ENCODE measurements at places on chromosomes 16 and 17.

- DNase-seq: no peak
Measured at GRCh38 chr16:12170103-12171040, 193.8 kb downstream of the SNX29 start.

DNA sequence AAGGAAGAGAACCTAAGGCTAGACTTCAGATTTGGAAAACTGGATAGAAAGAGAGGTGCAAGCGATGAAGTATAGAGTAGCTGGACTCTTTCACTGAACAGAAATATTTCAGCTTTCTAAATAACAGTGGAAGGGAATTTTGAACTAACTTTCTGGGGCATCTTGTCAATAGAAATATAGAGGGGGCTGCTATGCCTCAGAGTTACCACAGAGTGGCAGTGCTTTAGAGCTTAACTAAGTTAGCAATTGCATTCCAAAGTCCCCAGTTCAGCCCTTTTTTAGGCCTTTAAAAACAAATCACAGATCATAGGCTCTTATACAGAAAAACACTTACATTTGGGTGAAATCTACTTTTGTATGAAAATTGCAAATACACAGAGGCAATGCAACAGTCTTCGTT is 154.2 kb upstream of the CDH8 start:
- DNase-seq: no peak

- no peak for DNase-seq
Measured at GRCh38 chr16:21646721-21647561, 5.5 kb downstream of the IGSF6 start.

DNA sequence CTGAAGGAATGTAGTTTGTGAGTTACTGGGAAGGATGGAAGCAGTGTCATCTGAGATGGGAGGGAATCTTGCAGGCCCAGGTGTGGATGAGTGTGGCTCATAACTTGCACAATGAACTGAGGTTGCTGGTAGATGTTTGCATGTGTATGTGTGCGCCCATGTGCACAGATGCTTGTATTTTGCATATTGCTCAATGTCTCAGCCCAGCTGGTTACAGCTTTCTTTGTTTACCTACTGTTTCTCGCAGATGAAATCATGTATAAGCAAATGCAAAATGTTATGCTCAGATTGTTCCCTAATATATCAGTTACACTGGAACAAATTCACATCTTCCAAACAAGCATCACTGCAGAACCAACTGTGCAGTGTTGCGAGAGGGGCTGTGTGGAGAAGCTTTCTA is 452.2 kb upstream of the EEF2KMT start:
- DNase-seq: no peak

- no peak for DNase-seq
Measured at GRCh38 chr17:50276588-50277356, 2.5 kb downstream of the TMEM92 start.

DNA sequence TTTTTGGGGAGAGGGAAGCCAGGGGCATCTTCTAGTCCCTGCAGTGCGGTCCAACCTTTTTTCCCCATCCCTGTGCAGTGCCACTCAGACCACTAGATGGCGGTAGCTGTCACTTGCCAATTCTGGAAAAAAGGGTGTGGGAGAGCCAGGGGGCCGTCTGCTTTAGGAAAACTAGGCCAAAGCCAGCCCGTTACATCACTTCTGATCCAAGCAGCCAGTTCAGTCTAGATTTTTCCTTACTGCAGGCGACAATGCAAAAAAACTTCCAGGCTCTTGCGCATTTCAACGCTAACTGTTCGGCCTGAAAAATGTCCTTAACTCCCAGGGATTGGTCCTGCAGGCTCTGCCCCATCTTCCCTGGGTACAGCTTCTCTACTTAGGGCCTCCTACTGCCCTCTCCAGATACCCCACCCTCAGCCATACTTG is 69.2 kb upstream of the CES5A start:
- peak; percentile 14 for DNase-seq

GRCh38 chr17:50096092-50096491 is 941 bp downstream of the PDK2 start:
- DNase-seq: no peak

GRCh38 chr16:19830902-19831560 is 53.6 kb downstream of the GPRC5B start:
- DNase-seq: no peak

DNA sequence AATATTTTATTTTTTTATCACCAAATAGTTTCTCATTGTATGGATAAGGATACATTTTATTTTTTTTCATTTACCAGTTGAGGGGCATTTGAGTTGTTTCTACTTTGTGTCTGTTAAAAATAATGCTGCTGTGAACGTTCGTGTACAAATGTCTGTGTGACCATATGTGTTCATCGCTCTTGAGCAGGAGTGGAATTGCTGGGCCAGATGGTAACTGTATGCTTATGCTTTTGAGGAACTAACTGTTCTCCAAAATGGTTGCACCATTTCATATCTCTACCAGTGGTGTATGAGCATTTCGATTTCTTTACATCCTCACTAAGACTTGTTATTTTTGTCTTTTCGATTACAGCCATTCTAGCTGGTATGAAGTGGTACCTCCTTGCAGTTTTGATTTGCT is 212.5 kb upstream of the N4BP1 start:
- DNase-seq: no peak

DNA sequence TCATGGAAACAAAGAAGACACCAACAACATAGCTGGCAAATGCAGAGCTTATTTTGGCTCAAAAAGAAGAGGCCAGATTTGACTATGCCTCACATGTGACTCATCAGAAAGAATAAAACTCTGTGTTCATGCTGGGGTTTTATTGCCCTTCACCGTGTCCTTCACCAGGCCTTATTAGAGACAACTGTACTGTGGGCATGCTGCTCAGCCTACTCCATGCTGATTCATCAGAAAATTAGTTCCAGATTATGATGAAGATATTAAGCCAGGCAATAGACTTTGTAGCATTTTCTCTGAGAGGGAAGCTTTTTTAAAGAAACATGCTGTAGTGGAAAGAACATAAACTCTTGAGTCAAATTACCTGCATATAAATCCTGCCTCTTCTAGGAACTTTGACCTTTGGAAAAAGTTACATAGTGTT is 89.8 kb downstream of the CYB561 start:
- DNase-seq: peak; percentile 25

GRCh38 chr17:50682938-50683337 is 24.8 kb downstream of the ANKRD40 start:
- DNase-seq: no peak

DNA sequence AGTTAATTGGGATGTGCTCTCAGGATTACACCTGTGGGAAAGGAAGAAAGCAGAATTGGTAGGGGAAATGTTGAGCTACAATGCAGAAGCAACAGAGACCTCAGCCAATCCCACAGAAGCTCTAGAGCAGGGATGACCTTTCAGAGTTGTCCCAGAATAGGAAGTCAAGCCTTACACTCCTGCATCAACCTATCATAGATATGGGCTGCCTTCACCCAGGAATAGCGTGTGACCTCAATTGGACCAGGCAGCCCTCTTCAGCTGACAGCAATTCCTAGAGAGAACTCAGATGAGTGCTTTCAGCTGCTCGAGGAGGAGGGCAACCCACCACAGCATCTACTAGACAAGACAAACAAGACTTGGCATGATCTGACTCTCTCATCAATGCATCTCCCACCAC is 189.7 kb downstream of the TMEM132E start:
- no peak for DNase-seq

DNA sequence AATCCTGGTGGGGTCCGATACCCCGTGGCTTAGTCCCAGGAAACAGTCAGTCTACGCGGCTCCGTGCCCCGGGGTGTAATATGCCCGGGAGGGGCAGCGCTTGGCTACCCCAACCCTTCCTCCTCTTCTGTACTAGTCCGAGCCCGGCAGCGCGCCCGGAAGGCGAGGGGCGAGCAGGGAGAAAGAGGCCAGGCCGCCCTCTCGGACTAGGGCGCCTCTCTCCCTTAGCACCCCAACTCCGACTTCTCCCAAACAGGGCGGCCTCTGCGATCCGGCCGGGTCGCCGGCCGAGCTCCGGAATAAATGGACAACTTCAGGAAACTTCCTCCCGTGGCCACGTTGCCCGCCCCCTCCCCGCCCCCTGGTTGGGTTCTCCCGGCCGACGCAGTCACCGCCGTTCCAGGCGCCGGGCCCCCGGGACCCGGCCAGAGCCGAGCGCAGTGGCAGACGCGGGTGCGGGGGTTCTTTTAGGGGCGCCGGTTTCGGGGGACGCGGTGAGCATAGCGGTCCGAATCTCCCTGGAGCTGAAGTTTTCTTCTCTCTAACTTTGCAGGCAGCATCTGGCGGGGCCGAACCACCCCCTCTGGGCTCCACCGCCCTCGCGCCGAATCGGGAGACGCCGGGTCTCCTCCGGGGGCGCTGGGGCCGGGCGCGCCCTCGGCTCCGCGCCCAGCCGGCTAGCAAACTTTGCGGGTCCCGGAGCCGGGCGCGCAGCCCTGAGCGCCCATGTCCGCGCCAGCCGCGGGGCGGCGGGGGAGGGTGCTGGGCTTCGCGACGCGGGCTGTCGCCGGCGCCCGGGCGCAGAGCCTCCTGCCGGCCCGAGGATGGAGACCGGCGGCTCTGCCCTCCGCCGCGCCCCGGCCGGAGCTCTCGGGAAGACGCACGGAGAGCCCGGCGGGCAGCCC is at the start of gene SDK2:
Gene SDK2 (minus strand): TSS at position 301 of the 905 bp plus-strand sequence. CDS start 357 bp downstream, outside the sequence.
- no peak for DNase-seq

DNA sequence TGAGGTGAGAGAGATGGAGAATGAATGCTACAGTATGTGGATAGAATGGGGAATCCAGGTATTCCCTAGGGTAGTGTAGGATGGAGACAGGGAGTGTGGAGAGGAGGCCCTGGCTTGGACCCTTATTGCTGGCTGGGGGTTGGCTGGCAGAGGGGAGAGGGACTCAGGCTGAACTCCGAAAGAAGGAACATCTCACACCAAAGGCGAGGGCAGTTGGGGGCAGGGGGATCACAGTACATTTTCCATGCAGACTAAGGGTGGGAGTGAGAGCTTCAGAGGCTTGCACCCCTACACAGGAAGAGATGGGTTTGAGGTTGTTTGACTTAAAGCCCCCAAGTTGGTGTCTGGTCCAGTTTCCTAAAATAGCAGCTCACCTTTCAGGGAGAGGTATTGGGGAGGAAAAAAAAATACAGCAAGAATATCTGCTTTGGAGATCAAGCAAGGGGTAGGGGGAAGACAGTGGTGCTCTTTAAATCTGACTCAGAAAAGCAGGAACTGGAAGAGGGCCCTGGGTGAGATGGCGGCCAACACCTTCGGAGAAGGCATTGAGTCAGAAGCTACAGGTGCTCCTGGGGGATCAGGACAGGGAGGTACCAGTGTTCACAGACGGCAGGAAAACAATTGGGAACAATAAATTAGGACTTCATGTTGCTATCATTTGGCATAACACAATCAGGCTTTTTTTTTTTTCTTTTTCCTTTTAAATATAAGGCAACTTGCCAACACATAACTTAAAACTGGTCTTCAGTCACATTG is 12.4 kb downstream of the TRAF4 start:
- DNase-seq: no peak

GRCh38 chr17:48612456-48612853 is 1.6 kb upstream of the HOXB7 start:
- DNase-seq: no peak

DNA sequence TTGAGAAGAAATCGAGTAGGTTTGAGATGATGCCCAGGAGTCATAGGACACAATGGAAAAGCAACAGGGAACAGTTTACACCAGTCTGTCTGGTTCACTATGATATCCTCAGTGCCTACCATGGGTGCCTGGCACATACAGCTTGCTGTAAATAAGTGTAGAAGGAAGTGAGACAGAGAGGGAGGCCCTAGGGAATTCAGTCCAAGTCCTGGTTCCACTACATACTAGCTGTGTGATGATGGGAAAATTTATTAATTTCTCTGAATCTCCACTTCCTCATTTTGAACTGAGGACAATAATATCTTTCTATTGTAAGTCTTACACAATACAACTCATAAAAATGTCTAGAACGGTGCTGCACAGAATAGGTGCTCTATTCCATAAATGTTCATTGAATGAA is 53.3 kb upstream of the LYRM9 start:
- no peak for DNase-seq

DNA sequence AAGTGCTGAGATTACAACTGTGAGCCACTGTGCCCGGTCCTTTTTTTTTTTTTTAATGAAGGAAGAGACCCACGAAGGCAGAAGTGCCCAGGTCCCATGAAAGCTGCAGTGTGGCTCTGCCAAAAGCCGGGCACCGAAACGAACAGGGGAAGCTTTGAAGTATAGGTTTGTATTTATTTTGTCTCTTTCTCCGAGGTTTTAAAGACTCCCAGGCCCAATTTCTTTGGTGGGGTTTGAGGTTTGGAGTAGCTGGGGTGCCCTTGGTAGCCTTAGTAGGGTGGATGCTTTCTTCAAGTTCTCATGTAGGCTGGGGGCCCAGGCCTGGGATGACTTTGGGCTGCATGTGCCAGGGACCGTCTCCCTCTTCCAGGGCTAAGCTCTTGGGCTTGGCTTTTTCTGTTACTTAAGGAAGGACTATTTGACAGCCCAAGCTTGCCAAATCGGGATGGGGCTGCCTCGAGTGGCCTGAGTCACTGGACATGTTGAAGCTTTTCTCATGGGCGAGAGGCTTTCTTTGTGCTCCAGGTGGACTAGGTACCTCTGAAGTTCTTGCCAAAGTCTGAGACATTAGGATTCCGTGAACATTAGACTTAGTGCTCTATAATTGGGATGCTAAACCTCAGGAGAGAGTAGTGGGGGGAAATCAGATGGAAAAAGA is 66.3 kb downstream of the WIPI1 start:
- no peak for DNase-seq

DNA sequence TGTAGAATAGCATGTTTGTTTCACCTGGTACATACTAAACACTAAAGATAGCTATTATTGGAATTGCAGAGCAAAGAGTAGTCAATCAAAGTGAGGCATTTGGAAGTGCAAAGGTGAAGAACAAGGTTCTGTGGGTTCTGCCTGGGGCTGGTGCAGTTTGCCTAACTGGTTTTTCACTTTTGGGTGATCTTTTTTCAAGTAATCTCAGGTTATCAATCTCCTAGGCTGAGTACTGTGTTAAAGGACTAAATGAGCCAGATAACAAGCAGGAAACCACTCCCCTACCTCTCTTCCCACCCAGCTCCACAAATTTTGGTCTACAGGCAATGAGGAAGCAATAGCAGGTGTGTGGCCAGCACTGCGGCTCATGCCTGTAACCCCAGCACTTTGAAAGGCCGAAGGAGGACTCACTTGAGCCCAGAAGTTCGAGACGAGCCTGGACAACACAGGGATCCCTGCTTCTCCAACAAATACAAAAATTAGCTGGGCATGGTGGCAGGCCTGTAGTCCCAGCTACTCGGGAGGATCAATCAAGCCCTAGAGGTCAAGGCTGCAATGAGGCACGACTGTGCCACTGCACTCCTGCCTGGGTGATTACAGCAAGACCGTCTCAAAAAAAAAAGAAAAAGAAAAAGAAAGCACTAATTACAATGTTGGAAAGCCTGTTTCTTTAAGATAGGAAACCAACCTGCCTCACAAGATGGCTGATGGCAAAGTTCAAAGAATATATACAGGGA is 2.0 kb upstream of the NTAN1 start:
- DNase-seq: no peak

GRCh38 chr16:9203956-9204355 is 112.5 kb downstream of the HAPSTR1 start:
- no peak for DNase-seq

- no peak for DNase-seq
Measured at GRCh38 chr16:67967958-67968399, 458 bp downstream of the SLC12A4 start.
